ELR (cell line): ENCODE measurements at places on chromosomes 5 and 9.
A peak's percentile ranks its signal among the peaks of the same experiment; 100 is the strongest.

DNA sequence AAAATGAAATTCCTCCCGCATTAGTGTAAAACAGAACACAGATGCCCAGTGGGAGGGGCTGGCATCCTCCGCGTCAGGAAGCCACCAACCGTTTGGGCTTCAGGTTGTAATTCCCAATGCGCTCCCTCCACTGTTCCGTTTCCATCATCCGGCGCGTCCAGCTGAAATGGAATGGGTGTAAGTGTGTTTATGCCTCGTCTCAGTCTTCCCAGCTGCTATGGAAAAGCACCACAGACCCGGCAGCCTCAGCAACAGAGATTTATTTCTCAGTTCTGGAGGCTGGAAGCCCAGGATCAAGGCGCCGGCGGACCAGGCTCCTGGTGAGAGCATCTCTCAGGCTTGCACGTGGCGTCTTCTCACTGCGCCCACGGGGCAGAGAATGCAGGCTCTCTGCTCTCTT lies 20.4 kb downstream of the KCNT1 start:
- DNase-seq, result no peak

DNA sequence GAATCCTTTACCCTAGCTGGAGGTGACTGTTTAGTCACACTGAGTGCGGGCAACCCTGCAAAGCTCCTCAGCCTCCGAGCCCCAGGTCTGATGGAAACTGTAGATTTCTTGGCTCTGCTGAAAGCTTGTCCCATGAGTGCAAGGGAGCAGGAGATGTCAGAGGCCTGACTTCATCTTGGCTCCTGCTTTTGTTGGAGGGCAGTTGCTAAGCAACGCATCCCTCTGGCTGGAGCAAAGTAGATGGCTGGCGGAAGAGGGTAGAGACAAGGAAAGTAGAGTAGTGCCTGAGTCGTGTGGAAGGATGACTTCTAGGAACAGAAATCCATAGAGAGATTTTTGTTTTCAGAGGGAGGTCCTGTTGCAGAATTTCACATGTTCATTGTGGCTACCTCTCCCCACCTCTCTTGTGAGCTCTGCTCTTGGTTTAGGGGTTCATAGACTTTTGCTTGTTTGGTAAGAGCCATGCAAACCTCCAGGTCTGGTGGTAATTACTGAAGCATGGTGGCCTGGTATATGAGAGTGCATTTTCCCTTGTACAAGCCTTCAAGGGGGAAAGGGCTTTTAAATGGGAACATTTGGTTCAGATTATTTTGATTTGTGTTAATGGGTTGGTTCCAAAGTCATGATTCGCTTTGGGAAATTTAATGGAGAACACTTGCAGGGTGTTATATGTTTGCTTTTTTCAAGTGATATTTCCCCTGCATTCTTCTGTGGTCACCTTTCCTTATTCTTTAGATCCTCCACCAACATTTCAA lies 71.5 kb downstream of the ARHGAP26 start:
- DNase-seq, result no peak

GRCh38 chr5:73119451-73120157 lies 771 bp upstream of the TMEM171 start:
- peak; percentile 10 for DNase-seq

GRCh38 chr9:110951805-110952539 lies 86.3 kb downstream of the LPAR1 start:
- peak; percentile 30 for DNase-seq

GRCh38 chr5:13553896-13554295 lies 390.6 kb downstream of the DNAH5 start:
- DNase-seq, result peak; percentile 36

DNA sequence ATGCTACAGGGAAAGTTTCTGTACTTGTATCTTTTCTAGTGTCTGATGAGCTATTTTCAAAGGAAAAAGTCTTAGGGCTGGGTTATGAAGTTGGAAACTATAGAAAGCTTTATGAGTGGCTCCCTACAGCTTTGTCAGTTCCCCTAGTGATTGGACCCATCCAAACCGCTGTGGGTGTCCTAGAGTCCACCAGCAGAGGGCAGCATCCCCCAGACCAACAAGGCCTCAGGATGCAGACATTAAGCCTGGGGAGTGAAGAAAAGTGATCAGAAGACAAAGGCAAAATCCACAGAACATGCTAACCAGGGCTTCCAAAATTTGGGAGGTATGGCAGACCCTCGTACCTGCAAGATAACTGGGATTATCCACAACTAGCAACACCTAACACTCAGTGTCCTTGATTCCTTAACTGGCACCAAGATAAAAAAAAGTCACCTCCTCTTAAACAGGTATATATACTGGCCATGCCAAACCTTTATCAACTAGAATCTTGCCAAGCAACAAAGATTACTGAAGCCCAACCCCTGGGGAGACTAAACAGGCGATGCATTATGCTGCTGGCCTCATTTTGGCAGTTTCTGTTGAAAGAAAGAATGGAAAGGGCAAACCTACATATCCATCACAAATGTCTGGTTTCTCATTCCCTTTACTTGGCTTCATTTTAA lies 110.4 kb upstream of the NR5A1 start:
- DNase-seq, result peak; percentile 80

DNA sequence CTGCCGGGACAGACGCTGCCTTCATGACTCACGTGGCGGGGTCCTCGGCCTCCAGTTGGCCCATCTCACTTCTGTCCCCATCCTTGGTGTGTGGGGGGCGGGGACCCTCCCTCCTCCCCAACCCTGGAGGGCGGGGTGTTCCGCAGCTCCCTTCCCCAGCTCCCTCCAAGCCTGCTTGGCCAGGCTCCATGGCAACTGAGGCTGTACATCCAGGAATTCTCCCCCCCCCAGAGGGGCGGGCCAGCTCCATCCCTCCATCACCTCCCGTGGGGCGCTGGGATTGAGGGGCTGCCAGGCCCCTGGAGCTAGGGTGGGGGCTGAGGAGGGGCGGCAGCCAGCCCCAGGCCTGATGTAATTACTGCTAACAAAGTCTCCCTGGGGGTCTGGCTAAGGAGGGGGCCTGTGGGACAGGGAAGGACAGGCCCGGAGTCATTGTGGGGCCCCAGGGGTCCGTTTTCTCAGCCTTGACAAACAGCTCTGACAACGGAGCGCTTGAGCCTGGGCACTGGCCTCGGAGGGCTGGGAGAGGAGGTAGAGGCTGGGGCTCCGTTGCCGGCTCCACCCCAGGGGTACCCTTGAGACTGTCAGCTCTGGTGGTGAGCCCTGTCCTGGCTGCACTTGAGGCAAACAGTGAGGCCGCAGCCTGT lies 8.0 kb downstream of the DIPK1B start:
- DNase-seq, result no peak

GRCh38 chr9:136323371-136323789 lies 4.0 kb upstream of the GPSM1 start:
- DNase-seq, result no peak

DNA sequence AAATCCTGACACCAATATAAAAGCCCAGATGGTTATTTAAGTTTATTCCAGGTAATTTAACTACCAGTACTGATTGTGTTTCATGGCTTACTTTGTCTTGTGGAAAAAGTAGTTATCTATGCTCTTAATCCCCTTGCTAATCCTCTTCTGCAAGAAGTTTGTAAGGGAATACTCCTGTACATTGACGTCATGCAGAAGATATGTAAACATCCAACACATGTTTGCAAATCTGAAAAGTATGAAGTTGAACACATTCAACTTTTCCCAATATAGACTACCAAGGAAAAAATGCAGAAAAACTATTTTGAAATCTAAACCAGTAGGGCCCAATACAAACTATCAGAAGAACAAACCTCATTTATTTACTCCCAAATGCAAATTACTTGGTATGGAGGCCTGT lies 56.3 kb upstream of the ELL2 start:
- peak; percentile 87 for DNase-seq

DNA sequence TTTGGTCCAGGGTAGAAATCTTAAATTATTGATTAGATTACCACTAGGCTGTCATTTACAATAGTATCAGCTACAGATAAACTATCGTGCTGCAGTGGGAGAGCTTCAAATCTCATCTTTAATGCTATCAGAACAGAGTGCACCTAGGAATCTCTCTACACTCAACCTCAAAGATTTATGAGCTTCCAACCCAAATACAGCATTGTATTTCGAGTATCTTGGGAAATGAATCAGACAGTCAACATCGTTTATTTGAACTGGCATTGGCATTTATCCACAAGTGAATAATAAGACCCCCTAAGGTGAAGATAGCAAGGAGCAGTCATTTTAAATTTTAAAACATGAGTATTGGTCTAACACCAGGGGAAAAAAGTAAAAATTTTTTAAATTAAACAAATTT lies 1203.2 kb downstream of the CDH12 start:
- no peak for DNase-seq

DNA sequence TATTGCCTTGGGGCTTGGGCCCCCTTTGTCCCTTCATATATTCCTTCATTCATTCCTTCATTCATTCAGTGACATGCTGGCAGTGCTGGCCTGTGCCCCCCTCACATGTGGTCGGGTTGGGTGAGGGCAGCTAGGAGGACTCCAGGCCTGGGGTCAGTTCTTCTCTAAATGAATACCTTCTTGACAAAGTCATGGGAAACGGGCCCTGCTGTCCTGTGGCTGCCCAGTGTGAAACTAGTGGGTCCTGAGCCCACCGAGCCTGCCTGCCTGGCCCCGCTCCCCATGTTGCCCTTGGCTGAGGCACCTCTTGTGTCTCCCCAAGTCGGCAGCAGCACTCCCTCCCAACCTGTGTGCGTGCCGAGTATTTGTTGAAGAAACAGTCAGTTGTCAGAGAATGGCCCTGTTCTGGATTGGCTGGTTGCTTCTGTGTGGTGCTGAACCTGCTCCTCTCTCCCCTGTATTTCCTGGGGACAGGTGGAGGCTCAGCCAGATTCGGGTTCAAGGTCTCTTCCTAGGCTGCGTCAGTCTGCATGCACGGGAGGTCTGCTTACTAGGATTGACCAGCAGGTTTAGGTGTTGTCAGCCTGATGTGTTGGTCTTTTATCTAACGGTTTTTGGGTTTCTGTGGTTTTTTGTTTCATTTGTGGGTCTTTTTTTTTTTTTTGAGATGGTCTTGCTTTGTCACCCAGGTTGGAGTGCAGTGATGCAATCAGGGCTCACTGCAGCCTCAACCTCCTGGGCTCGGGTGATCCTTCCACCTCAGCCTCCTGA lies 3.0 kb upstream of the CEL start:
- DNase-seq, result no peak

DNA sequence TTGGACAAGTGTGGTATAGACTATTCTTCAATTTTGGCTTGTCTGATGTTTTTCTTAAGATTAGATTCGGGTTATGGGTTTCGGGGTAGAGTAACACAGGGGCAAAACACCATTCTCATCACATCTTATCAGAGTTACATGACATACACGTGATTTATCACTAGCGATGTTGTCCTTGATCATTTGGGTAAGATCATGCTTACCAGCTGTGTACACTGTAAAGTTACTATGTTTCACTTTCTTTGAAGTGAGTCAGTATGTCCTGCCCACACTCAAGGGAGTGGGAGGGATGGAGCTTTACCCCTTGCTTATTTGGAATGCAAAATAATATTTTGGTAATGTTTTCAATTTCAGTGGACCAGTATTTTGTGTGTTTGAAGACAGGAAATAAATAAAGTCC lies 101.8 kb upstream of the TAF11L2 start:
- no peak for DNase-seq

DNA sequence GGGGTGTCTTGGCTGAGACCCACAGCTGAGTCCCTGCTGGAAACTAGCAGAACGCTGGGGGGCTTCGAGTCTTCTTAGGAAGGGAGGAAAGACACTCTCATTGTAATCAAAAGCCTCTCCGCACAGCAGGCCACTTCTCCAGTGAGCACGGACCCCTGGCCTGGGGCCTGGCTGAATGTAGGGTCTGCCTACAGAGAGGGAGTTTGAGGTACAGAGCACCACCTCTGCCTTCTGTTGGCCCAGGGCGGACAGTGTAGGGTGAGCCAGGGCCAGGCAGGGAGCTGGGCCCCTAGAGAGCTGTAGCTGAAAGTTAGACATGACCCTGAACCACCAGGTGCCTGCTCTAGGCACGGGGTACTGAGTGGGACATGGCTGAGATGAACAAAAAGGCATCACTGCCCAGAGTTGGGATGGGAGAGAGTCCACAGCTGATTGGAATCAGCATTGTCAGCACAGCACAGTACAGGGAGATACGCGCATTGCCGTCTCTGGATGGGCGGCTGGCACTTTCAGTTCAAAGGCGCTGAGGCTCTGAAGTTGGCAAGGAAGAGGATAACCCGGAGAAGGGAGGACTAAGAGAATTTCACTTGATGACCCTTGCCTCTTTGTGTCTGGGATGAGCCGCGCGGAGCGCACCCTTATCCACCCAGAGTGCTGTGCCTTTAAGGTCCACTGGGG lies 363 bp upstream of the SLC25A48 start:
- no peak for DNase-seq

DNA sequence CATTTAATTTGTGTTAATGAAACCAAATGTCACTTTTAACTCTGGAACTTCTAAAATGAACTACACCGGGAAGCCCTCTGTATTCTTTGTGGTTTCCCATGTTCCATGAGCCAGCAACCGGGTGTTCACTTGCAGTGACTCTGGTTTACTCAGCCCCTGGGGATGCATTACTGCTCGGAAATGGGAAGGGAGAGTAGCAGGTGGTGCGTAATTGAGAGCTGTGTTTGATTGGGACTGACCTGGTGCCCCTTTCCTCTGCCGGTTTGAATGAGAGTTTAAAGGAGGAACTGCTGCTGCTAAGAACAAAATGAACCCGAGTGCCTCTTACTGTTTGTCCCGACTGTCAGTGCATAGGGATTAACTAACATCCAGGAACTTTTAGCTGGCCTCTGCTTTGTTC lies 100.1 kb upstream of the DHFR start:
- no peak for DNase-seq

- peak; percentile 97 for DNase-seq
These were observed 19.2 kb downstream of the GSN start for GRCh38 chr9:121286973-121287741.

GRCh38 chr9:120544441-120544840 lies 35.5 kb downstream of the CDK5RAP2 start:
- no peak for DNase-seq

- DNase-seq, result no peak
These were observed 841 bp downstream of the ASB6 start for GRCh38 chr9:129640871-129641749.

- no peak for DNase-seq
These were observed 406.0 kb upstream of the KLF4 start for GRCh38 chr9:107895501-107896001.

DNA sequence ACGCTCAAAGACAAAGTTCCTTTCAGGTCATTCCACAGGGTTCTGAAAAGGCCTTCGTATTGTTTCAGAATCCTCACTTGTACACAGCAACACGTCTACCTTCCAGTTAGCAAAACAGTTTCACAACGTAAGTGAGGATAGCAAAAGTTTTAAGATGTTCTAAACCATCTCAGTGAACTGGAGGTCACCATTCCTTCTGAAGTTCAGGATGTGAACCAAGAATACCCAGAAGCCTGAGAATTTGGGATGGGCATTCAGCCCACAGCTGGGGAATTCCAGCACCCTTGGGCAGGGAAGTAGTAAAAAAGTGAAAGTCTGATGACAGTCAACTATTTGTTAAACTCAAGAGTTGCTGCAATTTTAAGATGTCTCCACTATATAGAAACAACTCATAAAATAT lies 224.5 kb downstream of the BNC2 start:
- no peak for DNase-seq

- no peak for DNase-seq
These were observed 309.1 kb upstream of the GRIN3A start for GRCh38 chr9:102047549-102047948.

GRCh38 chr5:149277801-149278200 lies 6.1 kb downstream of the AFAP1L1 start:
- DNase-seq, result no peak

GRCh38 chr5:19256036-19256435 lies 732.0 kb downstream of the CDH18 start:
- DNase-seq, result no peak

GRCh38 chr5:59745415-59745863 lies 148.1 kb downstream of the PDE4D start:
- DNase-seq, result no peak

GRCh38 chr5:106019261-106019660 lies 1651.5 kb downstream of the EFNA5 start:
- DNase-seq, result no peak
